Caki2 (cell line): ENCODE measurements at places on chromosomes 5 and 9. TPM values are rescaled to one million over a fixed set of nuclear protein-coding genes. Genes with fewer than 3 reads are reported as not detected.

Gene FST
- not detected in 2 replicates for total RNA-seq

Gene SLC34A1
- total RNA-seq, result 0.64 and 1.5 TPM in 2 replicates

Gene ESM1
- not detected in 2 replicates for total RNA-seq

Gene ORM2
- not detected in 2 replicates for total RNA-seq

Gene SLC4A9
- not detected in 2 replicates for total RNA-seq

Gene NOXA1
- total RNA-seq, result 5.1 and 5.5 TPM in 2 replicates

Gene SMIM33
- total RNA-seq, result not detected in 2 replicates

Gene NMUR2
- 6.4 TPM in 1 of 2 replicates, not detected in the other for total RNA-seq

Gene PHPT1
- total RNA-seq, result 125 and 127 TPM in 2 replicates

Gene PTGES
- total RNA-seq, result 44.9 and 54.4 TPM in 2 replicates

Gene GABRA1
- total RNA-seq, result not detected in 2 replicates

Gene FBP1
- total RNA-seq, result not detected in 2 replicates

Gene OR1B1
- total RNA-seq, result not detected in 2 replicates

Gene DOK3
- total RNA-seq, result 0.57 and 0.72 TPM in 2 replicates

Gene CER1
- not detected in 2 replicates for total RNA-seq

Gene IL5
- not detected in 2 replicates for total RNA-seq

Gene CTXN3
- not detected in 2 replicates for total RNA-seq

Gene C6
- 1.2 TPM in 1 of 2 replicates, not detected in the other for total RNA-seq

Gene ECM2
- total RNA-seq, result not detected in 2 replicates
